ENCODE measurements at places on chromosomes 1 and 21. TPM values are rescaled to one million over a fixed set of nuclear protein-coding genes. Genes with fewer than 3 reads are reported as not detected.
A peak's percentile ranks its signal among the peaks of the same experiment; 100 is the strongest.

- no peaks in the 10 kb centered on the region for H3K36me3 ChIP-seq
- H3K27ac ChIP-seq = no peak overlapping the region
- H3K27me3 ChIP-seq = peaks cover 17% of the 10 kb centered on the region
- peaks cover 14% of the 10 kb centered on the region for H3K4me1 ChIP-seq
- no peak overlapping the region for H3K4me3 ChIP-seq
Measured at GRCh38 chr1:18077657-18078215, 29.9 kb upstream of the IGSF21 start.

DNA sequence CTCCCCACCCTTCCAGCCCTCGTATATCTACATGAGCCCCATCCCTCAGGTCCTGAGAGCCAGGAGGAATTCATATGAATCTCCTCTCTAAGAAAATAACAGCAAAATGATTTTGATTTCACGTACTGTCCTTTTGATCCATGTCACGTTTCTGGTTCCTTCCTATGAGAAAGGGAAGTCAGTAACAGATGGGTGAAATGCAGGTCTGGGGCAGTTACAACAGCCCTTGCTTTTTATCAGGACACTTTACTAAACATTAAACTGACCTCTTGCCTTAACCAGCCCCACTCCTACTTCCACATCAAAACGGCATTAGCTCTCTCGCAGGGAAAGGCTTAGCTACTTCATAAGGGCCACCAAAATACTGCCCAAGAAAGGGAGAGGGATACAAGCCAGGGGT is 59.0 kb downstream of the SPATA46 start:
- H3K4me3 ChIP-seq = no peak overlapping the region
- no peaks in the 10 kb centered on the region for H3K4me1 ChIP-seq
- no peak for DNase-seq
- H3K27me3 ChIP-seq = no peaks in the 10 kb centered on the region
- H3K27ac ChIP-seq = no peak overlapping the region
- no peaks in the 10 kb centered on the region for H3K36me3 ChIP-seq

GRCh38 chr1:228460821-228461220 is 26.4 kb upstream of the RNF187 start:
- H3K36me3 ChIP-seq = no peaks in the 10 kb centered on the region
- peaks cover 29% of the 10 kb centered on the region for H3K4me1 ChIP-seq
- H3K27ac ChIP-seq = no peak overlapping the region
- DNase-seq = no peak
- peaks cover 43% of the 10 kb centered on the region for H3K27me3 ChIP-seq

GRCh38 chr1:69913977-69914376 is 291.4 kb downstream of the LRRC40 start:
- H3K36me3 ChIP-seq = no peaks in the 10 kb centered on the region
- peak overlapping the region; percentile 88 for H3K27ac ChIP-seq
- no peaks in the 10 kb centered on the region for H3K27me3 ChIP-seq
- DNase-seq = peak; percentile 99
- H3K4me1 ChIP-seq = peaks cover 13% of the 10 kb centered on the region

- no peak overlapping the region for H3K27ac ChIP-seq
- H3K4me3 ChIP-seq = no peak overlapping the region
- peak; percentile 3 for DNase-seq
- H3K27me3 ChIP-seq = no peaks in the 10 kb centered on the region
Measured at GRCh38 chr1:193216920-193217319, 30.5 kb upstream of the B3GALT2 start.

- peak overlapping the region; percentile 16 for H3K4me3 ChIP-seq
- H3K27me3 ChIP-seq = no peaks in the 10 kb centered on the region
- DNase-seq = peak; percentile 93
- H3K27ac ChIP-seq = peak overlapping the region; percentile 86
- H3K4me1 ChIP-seq = peaks cover 40% of the 10 kb centered on the region
Measured at GRCh38 chr1:162003061-162003829, 20.4 kb downstream of the OLFML2B start.

DNA sequence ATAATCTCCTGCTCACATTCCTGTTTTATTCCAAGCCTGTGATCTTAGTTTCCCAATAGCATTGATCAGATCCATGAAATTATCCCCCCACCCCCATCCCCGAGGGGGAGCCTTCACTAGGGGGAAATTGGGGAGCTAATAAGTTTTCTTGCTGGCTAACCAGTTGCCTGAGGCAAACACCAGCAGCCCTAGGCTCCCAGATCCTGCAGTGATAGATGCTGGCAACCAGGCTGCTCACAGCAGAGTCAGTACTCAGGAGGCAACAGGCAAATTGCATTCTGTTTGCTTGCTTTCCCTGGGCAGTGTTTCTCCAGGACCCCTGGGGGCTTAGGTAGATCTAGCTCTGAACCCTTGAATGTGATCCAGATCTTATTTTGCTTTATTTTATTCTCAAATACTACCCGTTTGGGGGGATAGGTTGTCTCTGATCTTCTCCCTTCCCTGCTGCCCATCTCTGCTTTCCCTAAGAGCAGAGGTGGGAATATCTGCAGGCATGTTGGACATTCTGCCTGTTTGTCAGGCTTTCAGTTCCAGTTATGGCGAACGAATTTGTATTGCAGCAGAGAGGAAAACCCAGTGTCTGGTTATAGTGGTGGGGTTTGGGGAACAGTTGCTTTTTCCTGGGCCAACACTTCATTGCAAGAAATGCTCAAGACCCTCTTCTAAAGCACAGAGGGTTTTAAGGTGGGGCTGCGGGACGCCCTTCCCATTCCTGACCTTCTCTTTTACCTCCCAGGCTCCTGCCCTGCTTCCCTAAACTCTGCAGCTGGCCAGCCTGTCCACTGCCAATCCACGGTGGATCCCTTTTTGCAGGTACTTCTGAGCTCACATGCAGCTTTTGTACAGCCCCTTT is 289.8 kb upstream of the PLXNA2 start:
- no peaks in the 10 kb centered on the region for H3K27me3 ChIP-seq
- no peak for DNase-seq
- no peak overlapping the region for H3K27ac ChIP-seq

Gene SOX13
- 11.0 TPM for total RNA-seq

Gene PTGER3
- 1.4 TPM for total RNA-seq

Gene ANKRD35
- total RNA-seq = 2.2 TPM

Gene NCSTN
- total RNA-seq = 43.4 TPM

Gene CHIA
- total RNA-seq = not detected
